ENCODE measurements at places on chromosomes 12 and 14. TPM values are rescaled to one million over a fixed set of nuclear protein-coding genes. Genes with fewer than 3 reads are reported as not detected.

CACNA2D4 gene
- 23.6 TPM for total RNA-seq

- no peak for DNase-seq
These were observed 120.4 kb downstream of the ADCK1 start for GRCh38 chr14:77920312-77920711.

DNA sequence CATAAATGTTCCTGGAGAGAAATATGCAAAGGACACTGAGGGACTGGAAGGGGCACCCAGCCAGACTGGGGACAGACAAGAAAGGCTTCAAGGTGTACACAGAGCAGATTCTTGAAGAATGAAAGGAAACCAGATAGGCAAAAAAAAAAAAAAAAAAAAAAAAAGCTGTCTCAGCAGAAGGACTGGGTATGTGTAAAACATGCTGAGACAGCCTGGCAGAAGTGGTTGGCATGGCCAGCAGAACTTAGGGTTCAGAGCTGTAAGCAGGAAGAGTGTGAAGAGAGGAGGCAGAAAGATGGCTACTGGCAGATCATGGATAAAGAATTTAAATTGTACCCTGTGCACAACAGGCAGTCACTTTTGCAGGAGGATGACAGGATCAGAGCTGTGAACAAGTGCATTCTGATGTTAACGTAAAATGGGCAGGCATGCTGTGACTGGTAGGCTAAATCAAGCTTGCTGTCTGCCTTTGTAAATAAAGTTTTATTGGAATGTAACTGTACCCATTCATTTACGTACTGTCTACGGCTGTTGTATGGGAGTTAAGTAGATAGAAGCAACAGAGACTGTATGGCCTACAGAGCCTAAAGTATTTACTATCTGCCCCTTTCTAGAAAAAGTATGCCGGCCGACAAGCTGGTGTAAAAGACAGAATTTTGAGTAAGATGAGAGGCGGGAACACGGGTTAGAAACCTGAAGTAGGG lies 42.2 kb downstream of the UBR7 start:
- no peak for DNase-seq

- no peak for DNase-seq
These were observed 112.5 kb downstream of the ETV6 start for GRCh38 chr12:11761869-11762567.

DNA sequence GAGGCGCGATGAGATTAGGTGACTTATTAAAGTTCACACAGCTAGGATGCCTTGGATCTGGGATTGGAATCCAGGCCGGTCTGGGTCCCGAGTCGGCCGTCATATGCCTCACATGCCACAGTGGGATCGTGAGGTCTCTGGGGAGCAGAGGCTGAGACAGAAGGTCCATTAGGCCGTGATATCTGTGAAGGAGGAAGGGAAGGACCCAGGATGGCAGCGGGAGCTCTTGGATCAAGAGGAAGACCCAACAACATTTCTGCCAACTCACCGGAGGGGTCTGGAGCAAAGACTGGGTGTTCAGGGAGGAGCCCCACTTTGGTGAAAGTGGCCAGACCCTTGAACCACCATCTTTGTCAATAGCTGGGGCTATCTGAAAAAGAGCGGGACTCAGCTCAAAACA lies 242.9 kb downstream of the GLT1D1 start:
- DNase-seq = no peak

DNA sequence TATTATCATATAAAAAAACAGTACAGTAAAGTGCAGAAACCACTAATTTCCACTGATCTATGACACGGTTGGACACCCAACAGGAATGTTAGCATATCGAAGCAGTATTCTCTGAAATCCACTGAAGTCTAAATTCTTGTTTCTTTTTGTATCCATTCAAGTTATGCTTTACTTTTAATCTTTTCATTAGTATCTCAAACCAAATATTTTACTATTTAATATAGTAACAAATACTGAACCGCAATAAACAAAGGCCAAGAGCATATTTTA lies 41.1 kb downstream of the ATXN2 start:
- no peak for DNase-seq
